ENCODE measurements at places on chromosomes 3 and 15.

GRCh38 chr15:45776772-45777171, 141.9 kb downstream of the SQOR start:
- no peak for DNase-seq

GRCh38 chr3:44513513-44513912, 36.0 kb upstream of the ZNF445 start:
- no peak for DNase-seq

GRCh38 chr15:80643431-80643951, 51.6 kb upstream of the ABHD17C start:
- DNase-seq = no peak

DNA sequence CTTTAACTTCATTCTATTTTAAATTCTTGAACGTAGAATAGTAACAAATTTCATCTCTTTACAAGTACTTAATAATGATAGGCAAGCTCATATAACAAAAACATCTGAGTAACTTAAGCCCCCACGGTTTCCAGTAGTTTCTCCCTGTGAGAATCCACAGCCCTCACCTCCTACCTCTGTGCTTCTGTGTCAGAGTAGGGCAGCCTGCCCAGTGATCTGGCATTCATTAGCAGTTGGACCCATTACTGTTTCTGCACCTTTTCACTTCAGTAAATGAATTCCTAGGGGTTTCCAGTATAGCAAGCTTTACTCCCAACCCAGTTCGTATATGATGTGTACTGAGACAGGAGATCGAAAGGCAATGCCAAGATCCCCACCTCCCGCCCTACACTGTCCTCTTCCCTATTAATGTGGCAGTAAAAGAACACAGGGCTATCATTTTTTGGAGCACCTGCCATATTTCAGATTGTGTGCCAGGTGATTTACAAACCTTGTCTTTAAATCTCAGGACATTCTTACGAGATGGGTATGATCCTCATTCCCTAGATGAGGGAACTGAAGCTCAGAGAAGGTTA, 40.8 kb downstream of the EIF2AK4 start:
- DNase-seq = no peak

DNA sequence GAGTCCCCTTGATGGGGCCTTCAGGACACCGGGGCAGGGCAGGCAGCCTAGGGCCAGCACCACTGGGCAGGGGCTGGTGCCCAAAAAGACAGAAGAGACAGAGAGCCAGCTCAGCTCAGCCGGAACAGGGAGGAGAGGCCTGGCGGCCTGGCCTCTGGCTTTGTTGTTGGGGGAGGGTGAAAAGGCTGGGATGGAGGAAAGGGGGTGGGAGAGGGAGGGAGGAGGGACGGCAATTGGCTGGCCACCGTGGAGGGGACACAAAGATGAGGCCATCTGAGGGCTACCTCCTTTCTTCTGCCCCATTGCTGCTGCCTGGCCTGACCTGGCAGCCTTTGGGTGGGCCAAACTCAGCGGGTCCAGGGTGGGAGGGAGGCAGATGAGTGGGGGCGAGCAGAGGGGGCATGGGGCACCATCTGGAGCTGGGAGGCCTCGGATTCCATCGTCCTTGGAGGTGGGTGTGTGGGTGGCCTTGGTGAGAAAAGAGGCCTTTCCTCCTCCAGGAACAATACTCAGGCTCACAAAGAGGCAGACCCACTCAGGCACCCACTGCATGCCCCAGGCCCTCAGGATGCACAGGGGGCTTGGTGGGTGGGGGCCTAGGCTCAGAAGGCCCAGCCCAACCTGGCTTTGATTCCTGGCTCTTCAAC, 9.3 kb downstream of the EFCC1 start:
- DNase-seq = no peak

DNA sequence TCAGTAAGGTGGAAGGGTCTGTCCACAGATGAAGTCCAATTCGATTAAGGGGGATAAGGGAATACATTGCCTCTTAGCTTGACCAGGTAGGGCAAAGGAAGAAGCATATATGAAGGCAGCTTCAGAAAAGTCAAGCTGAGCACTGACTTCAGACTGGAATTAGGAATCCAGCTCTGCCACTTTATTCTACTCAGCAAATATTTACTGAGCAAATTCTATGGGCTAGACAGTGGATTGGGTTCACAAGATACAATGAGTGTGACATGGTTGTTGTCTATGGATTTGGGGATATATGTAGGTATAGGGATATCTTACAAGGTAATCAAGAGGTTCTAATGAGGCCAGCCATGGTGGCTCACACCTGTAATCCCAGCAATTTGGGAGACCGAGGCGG, 526 bp downstream of the ADIPOQ start:
- DNase-seq = no peak

- DNase-seq = no peak
Measured at GRCh38 chr15:68426116-68426515, 5.8 kb downstream of the ITGA11 start.

DNA sequence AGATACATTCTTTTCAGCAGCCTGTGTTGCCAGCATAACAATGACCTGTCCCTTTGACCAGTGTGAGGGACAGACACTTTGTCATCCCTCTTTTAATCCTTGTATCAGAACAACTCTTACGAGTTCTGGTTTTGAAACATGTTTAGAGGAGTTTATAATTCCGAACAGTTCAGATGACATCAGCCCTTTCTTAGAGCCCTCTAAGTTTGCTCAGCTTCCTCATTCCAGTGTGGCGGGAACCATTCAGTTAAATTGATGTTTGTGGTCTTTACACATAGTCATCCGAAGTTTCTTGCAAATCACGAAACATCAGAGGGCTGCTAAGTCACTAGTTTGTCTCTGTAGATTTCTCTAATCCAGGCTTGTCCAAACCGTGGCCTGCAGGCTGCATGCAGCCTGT, 102.5 kb downstream of the AKAP13 start:
- peak; percentile 34 for DNase-seq

GRCh38 chr15:60006203-60006862, 2.2 kb downstream of the FOXB1 start:
- DNase-seq = peak; percentile 68

- no peak for DNase-seq
Measured at GRCh38 chr3:8113626-8114025, 388.0 kb upstream of the LMCD1 start.

DNA sequence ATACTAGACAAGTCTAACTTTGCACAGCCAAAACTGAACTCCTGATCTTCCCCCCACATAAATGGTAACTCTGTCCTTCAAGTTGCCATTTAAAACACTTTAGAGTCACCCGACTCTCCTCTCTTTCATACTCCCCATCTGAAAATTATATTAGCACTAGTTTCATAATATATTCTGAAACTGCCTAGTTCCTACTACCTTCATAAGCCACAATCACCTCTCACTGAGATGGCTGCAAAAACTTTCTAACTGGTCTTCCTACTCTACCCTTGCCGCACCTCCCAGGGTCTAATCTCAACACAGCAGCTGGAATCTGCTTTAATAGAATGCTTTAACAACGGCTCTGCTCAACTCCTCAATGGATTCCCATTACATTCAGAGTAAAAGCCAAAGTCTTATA, 55.0 kb downstream of the GLB1 start:
- DNase-seq = no peak
